ENCODE measurements at places on chromosomes 7 and 10. TPM values are rescaled to one million over a fixed set of nuclear protein-coding genes. Genes with fewer than 3 reads are reported as not detected.

Gene VIPR2
- total RNA-seq: 14.0 TPM

Gene CDK1
- total RNA-seq: 2.2 TPM

Gene ACSM6
- total RNA-seq: not detected

Gene TWNK
- total RNA-seq: 7.5 TPM

Gene SORCS3
- under 0.01 TPM for total RNA-seq

Gene CLEC5A
- 1.6 TPM for total RNA-seq

Gene EBLN1
- not detected for total RNA-seq

Gene CCDC172
- total RNA-seq: not detected

Gene IFIT2
- total RNA-seq: 3.5 TPM

Gene PIP
- 140 TPM for total RNA-seq

Gene PTPN20
- 0.64 TPM for total RNA-seq

Gene GIMAP5
- total RNA-seq: 36.0 TPM

Gene OLAH
- 1.1 TPM for total RNA-seq

Gene GFRA1
- 153 TPM for total RNA-seq

Gene CRHR2
- under 0.01 TPM for total RNA-seq

Gene LEP
- 498 TPM for total RNA-seq

Gene AGMO
- total RNA-seq: 1.4 TPM

Gene SMO
- 10.2 TPM for total RNA-seq

Gene SPOCK2
- 4.1 TPM for total RNA-seq

Gene FKBP9
- total RNA-seq: 236 TPM

Gene ATOH7
- not detected for total RNA-seq

Gene UBE2D4
- total RNA-seq: 34.1 TPM

Gene ITGB8
- total RNA-seq: 52.1 TPM

Gene PLAC9
- total RNA-seq: 66.2 TPM

Gene PLAU
- 11.0 TPM for total RNA-seq

Gene SUGCT
- total RNA-seq: 4.5 TPM

Gene GRID2IP
- not detected for total RNA-seq

Gene CPEB3
- total RNA-seq: 3.8 TPM

Gene PTPRZ1
- total RNA-seq: 0.48 TPM

Gene ENKUR
- total RNA-seq: not detected

Gene SFRP4
- 13.3 TPM for total RNA-seq

Gene CALCR
- total RNA-seq: 0.15 TPM

Gene PPP1R3C
- total RNA-seq: 48.1 TPM

Gene ELN
- 31.8 TPM for total RNA-seq

Gene CRTAC1
- total RNA-seq: 4.7 TPM

Gene PCLO
- total RNA-seq: 5.3 TPM

Gene SPDYE11
- not detected for total RNA-seq

Gene SUN3
- not detected for total RNA-seq

Gene C1QL3
- total RNA-seq: not detected

Gene CRYGN
- 1.3 TPM for total RNA-seq

Gene ADAMTS14
- total RNA-seq: under 0.01 TPM

Gene MMD2
- not detected for total RNA-seq

Gene HOGA1
- 1.9 TPM for total RNA-seq

Gene OAT
- 93.3 TPM for total RNA-seq

Gene SPDYE18
- total RNA-seq: 1.4 TPM

Gene SLC18A2
- 0.73 TPM for total RNA-seq

Gene COL28A1
- total RNA-seq: 4.9 TPM

Gene LAMB4
- total RNA-seq: 0.48 TPM

Gene UMAD1
- total RNA-seq: 13.6 TPM

Gene C10orf105
- not detected for total RNA-seq

Gene MLXIPL
- 109 TPM for total RNA-seq

Gene GBX1
- not detected for total RNA-seq

Gene ANKRD26
- total RNA-seq: 8.3 TPM

Gene LGI1
- total RNA-seq: not detected

Gene SMIM30
- 40.8 TPM for total RNA-seq

Gene TDRD1
- total RNA-seq: 0.33 TPM
